ENCODE measurements at places on chromosomes 2 and 18.
A peak's percentile ranks its signal among the peaks of the same experiment; 100 is the strongest.

DNA sequence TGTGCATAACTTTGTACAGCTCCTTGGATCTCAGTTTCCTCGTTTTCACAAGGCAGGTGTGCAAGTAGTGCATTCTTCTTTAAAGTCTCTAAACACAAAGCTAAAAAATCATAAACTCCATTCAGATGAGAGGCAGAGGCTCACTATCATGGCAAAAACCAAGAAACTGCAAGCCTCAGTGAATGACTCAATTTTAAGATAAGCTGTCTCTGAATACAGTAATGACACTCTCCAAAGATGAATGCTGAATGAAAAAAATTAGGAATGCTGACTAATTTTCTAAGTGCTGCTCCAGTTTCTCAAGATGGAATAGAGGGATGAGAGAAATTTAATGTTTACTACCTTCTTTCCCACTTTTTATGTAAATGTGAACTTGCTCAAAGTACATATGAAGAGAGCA is 17.2 kb downstream of the B4GALT6 start:
- no peak for DNase-seq

GRCh38 chr2:219625179-219625578 is 2.3 kb upstream of the SLC4A3 start:
- DNase-seq = no peak

DNA sequence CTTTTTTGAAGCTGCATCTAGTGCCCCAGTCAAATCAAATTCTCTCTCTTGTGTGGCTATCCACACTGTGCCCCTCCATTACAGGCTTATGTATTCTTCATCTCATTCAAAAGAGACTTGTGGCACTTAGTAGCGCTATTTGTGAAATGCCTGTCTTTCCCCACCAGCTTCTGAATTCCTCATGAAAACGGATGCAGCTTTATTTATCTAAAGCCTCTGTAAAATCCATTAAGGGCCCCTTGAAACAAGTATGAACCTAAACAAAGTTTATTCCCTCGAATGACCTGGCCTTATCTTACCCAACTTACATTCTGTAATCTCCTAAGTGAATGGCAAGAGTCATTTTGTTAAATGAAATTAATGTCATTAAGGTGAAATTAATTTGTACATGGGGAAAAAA is 417.4 kb upstream of the PIK3C3 start:
- DNase-seq = no peak

- no peak for DNase-seq
Observed at GRCh38 chr18:73136134-73136533, 268.3 kb upstream of the NETO1 start.

GRCh38 chr2:191661097-191661924 is 16.6 kb upstream of the NABP1 start:
- DNase-seq = no peak

DNA sequence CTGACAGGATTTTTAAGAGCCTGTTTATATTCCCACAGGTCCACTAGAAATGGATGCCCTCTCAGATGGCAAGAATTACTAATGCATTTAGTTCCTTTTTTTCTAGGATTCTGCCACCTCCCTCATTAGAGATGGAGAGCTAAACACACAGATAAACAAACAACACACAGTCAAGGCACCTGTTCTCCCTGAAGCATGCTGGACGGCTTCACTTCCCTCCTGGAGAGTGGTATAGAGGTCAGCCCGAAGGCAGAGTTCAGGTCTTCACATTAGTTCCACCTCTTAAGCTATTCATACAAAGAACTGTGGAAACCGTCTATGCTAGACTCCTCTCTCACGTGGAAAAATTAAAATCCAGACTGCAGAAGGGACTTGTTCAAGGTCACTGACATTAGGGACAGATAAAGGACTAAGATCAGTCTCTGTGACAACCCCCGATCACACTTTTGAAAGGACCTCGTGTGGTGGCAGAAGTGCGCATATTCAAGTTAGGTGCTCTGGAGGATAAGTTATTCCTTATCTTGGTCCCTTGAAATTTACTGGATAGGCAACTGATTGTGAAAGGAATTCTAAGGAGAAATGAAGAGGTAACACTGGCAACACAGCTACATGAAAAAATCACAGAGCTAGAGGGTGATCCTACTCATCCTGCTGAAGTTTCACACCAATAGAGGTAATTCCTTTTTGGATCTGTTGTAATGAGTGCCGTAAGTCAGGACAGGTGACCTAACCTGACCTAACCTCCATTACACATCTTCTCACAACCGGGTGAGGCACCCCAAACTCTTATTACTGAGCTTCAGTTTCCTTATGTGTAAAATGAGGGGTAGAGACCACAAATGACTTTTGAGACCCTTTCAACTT is 75.1 kb downstream of the SPRED2 start:
- DNase-seq = peak; percentile 8

- DNase-seq = no peak
Observed at GRCh38 chr2:34112161-34112560, 513.1 kb upstream of the FAM98A start.

GRCh38 chr2:173033084-173033483 is 42.6 kb upstream of the MAP3K20 start:
- no peak for DNase-seq

DNA sequence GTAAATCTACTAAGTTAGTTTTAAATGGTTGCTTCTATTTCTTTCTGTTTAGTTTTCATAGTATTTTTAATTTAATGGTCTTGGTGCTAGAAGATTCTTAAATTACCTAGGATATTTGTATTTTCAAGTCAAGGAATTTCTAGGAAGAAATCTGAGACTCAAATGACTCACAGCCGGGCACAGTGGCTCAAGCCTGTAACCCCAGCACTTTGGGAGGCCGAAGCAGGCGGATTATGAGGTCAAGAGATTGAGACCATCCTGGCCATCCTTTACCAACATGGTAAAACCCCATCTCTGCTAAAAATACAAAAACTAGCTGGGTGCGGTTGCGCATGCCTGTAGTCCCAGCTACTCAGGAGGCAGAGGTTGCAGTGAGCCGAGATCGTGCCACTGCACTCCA is 95.5 kb downstream of the C2orf74 start:
- no peak for DNase-seq

- peak; percentile 98 for DNase-seq
Observed at GRCh38 chr2:29113891-29114321, 1.3 kb upstream of the CLIP4 start.

- DNase-seq = peak; percentile 66
Observed at GRCh38 chr18:76518860-76519538, 24.0 kb upstream of the ZNF516 start.

GRCh38 chr2:154343282-154343681 is 355.2 kb upstream of the KCNJ3 start:
- DNase-seq = no peak

- DNase-seq = no peak
Observed at GRCh38 chr2:28268386-28268785, 124.3 kb upstream of the FOSL2 start.

GRCh38 chr2:220336771-220337170 is 709.3 kb downstream of the SLC4A3 start:
- no peak for DNase-seq

DNA sequence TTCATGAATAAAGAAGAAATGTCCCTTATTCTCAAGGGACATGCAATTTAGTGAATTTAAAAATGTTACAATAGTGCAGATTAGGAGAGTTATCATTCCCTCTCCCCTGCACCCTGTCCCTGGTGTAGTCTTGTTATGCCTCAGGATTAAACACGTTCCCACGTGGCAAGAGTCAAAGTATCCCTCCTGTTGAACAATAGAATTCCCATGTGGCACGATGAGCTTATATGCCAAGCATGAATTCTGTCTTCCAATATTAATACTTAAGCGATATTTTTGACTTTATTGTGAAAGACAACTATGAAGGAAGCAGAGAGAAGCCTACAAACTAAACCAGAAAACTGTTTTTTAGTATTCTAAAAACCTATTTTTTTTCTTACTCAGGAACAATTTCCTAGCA is 36.7 kb upstream of the SPAG16 start:
- no peak for DNase-seq

GRCh38 chr18:8627107-8627472 is 17.9 kb downstream of the RAB12 start:
- no peak for DNase-seq

DNA sequence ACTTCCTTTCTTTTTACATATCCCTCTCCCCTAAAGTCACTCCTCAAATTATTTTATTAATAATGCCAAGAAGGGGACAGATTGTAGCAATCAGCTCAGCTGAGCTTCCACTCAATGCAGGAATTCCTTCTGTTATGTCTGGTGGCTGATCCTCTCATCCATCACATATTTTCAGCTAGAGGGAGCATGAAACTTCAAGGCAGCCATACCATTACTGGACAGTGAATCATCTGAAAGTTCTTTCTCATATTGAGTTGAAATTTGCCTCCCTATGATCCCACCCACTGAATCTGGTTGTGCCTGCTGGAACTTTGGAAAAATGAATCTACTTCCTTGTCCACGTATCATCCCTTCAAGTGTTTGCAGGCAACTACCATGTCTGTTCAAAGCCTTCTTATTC is 11.2 kb downstream of the ZNF385B start:
- no peak for DNase-seq

GRCh38 chr2:127768775-127769479 is 42.0 kb downstream of the WDR33 start:
- no peak for DNase-seq

GRCh38 chr2:229980431-229981184 is 58.3 kb downstream of the FBXO36 start:
- peak; percentile 29 for DNase-seq

DNA sequence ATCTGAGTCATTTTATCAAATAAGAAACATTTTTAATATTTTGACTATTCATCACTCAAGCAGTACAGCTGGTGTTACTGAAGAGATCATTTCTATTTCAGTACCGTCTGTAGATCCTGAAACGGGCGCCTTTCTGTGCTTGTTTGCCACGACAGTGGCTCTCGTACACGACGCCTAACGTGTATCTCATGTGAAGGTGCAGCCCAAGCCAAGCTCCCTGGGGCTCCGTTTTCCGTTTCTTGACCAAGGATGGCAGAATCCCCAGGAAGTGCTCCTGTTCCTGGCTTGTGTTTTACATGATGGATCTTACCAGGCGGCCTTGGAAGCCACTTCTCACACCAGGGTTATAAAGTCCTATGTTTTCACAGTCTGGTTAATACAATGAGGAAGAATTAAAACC is 320.6 kb downstream of the GBX2 start:
- no peak for DNase-seq

GRCh38 chr2:141720476-141720875 is 410.3 kb downstream of the LRP1B start:
- no peak for DNase-seq

- no peak for DNase-seq
Observed at GRCh38 chr2:99389946-99390345, 52.8 kb downstream of the EIF5B start.

- DNase-seq = no peak
Observed at GRCh38 chr18:44424645-44425035, 256.0 kb upstream of the SETBP1 start.

DNA sequence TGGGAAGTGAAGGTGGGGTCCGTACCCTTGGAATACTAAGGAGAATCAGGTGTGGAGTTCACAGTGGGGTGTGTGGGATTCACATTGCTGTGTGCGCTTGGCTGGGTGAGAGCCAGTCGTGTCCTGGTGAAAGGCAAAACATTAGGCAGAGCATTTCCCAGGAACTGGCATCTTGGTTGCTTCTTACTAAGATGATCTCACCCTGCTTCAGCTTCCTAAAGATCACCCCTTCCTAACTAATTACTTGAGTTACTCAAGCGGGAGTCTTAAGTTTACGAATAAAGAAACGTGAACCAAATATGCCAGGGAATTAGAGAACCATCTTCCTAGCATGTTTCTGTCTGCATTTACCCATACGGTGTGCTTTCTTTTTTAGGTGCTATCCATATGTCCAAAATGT is 122.9 kb downstream of the NCK2 start:
- DNase-seq = no peak

- DNase-seq = peak; percentile 60
Observed at GRCh38 chr2:199488772-199489400, 31.1 kb upstream of the SATB2 start.

DNA sequence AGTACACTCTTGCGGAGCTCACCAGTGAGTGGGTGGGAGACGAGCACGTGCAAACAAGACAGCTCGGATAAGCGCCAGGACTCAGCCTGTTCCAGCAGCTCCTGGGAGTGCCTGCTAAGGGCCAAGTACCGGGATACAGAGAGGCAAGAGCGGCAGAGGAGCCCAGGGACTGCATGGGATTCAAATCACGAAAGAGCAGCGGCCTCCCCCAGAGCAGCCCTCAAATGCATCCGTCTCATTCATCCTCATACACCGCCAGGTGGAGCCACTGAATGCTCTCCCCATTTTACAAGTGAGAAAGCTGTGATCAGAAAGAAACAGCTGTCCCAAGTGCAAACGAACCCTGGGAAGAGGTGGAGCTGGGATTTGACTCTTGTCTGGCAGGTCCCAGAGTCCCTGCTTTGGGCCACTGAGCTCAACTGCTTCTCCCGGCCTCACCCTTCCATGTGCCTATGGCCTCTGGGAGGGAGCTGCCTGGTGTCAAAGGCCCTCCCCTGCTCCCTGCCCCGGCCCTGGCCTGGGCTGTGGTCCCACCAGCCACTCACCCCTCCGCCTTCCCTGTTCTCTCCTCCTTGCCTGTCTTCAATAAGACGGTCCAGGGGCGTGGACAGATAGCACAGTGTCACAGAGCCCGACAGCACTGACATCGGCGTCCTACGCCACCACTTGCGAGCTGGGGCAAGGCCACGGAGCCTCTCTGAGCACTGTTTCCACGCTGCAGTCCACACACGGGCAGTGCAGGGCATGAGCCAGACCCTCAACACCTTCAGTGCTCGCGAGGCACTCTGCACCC is 72.8 kb upstream of the TAF1B start:
- peak; percentile 51 for DNase-seq

GRCh38 chr2:207969249-207969648 is 56.1 kb downstream of the PLEKHM3 start:
- DNase-seq = no peak

DNA sequence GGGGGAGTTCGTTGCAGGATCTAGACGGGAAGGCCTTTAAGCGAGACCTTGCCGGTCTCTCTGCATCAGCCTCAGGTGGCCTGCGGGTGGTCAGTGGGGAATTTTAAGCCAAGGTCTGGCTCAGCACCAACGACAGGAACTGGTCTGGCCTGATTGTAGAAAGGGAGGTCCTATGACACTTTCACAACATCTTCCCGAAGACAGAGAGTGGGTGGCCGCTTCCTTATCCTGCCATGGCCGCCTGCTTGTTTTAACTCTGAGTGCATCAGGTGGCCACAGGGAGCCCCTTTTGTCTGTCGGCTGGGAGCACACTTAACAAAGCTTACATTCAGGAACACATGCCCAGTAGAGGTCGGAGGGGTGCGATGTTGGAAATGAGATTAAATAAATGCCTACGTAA is 363.7 kb upstream of the MYT1L start:
- DNase-seq = no peak
